ENCODE measurements at places on chromosomes 12 and 14. TPM values are rescaled to one million over a fixed set of nuclear protein-coding genes. Genes with fewer than 3 reads are reported as not detected.

DNA sequence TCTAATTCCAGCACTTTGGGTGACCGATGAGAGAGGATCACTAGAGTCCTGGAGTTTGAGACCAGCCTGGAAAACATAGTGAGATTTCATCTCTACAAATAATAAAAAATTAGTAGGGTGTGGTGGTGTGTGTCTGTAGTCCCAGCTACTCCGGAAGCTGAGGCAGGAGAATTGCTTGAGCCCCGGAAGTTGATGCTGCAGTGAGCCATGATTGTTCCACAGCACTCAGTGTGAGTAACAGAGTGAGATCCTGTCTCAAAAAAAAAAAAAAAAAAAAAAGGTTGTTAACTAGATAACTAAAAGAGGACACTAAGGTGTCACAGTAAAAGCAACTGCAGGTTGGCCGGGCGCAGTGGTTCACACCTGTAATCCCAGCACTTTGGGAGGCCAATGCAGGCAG, 121.3 kb upstream of the MAX start:
- DNase-seq: no peak

- no peak for DNase-seq
Measured at GRCh38 chr12:128521981-128522380, 255.0 kb downstream of the TMEM132C start.

DNA sequence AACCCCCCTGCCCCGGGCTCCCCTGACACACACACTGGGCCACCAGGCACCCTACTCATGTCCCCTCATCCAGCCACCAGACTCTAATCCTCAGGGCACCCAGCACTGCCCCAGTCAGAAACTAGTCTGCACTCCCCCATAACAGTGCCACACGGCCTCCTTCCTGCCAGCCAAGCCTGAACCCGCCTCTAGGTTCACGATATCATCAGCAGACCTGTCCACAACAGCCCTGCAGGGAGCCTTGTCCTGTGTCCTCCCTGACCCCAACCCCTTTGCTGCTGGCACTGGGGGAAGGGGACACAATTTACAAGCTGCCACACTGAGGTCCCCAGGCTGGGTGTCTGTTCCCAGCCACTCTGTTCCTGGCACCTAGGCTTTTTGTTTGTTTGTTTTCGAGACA, 33.6 kb downstream of the LTBP2 start:
- DNase-seq: no peak

- no peak for DNase-seq
Measured at GRCh38 chr12:52063082-52063924, 6.5 kb upstream of the ATG101 start.

DNA sequence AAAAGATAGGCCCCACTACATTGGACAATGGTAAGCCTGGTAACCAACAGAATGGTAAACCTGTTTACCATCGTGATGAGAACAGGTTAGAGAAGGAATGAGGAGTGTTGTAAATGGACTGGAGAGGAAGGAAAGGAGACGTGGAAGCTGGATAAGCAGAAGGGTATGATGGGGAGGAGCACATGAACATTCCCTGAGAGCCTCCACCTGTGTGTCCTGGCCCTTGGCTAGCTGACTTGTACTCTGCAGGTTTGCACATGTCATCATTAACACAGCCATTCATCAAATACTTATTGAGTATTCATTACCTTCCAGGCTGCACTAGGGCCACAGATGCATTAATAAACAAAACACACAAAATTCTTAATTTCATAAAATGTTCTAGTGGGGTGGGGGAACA, 4.3 kb upstream of the IL26 start:
- no peak for DNase-seq

DNA sequence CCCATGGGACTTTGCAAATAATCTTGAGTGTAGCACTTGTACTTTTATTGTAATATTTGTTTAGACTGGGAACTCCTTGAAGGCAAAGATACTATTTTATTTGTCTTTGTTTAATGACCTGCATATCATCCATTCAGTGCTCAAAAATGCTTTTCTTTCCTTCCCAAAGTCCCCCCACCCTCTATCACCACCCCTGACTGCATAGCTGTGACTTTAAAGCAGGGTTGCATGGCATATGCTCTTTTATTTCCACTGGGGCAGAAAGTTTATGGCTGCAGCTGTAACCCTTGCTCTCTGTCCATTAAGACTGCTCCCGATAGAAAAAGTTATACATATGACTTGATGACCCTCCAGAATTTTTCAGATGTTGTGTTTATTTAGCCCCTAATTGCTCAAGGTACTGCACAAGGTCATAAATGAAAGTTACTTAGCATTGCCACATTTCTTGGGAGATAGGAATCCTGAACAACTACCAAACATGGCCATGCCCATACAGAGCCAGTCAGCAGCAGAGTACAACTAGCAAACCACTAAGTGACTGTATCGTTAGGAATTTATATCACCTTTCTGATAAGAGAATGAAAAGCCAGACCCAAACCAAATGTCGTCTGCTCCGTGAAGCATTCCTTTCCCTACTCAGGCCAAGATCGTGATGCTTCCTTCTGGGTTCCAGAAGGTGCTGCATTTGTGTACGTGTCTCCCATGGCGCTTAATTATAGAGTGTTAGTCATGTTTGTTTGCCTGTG, 114.3 kb downstream of the DIP2B start:
- peak; percentile 94 for DNase-seq

DNA sequence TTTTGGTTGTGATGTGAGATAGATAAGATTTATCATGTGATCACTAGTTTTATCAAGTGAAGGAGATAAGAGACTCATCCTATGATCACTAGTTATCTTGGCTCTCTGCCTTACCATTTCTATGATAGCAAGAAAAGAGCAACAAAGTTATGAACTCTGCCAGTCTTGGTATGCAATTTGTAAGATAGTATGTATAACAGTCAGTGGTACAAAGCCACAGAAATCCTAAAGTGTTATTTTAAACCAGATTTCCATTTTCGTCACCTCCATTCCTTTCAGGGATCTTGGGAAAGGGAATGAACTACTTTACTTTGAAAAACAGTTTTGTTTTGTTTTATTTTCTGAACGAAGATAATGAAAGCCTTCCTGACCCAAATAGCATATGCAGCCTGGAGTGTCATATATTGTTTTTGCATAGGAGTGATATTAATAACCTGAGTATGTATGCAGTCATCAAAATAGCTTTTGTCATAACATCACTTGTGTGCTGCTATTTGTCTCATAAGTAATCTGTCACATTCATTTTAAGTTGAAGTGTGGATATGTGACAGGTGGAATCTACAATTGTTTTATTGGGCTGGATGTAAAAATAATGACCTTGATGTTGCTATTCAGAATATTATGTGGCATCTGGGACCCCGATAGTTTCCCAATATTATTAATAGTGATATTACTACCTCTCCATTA, 35.0 kb downstream of the FLRT2 start:
- DNase-seq: peak; percentile 22

DNA sequence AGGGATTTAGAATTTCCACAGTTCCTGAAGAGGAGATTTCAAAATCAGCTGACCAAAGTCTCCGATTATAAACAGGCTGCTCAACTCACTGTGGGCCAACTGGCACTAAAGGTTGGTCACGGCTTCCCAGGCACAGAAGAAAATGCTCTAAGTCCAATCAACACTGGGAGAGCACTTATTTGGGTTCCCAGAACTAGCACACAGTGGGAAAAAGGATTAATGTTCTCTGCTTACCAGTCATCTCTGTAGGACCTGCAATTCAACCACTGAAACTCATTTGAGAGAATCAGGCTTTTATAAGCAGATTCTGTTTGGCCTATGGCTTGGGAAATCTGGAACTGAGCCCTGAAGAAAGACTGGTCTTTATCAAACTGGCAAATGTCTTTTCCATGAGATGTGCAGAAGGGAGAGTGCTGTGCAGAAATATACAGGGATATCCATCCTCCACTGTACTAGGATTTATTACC, 49.4 kb downstream of the ABCC9 start:
- peak; percentile 11 for DNase-seq

- peak; percentile 53 for DNase-seq
Measured at GRCh38 chr12:28172434-28173030, 17.7 kb upstream of the CCDC91 start.

- DNase-seq: no peak
Measured at GRCh38 chr14:24988760-24989159, 61.2 kb downstream of the STXBP6 start.

- peak; percentile 87 for DNase-seq
Measured at GRCh38 chr12:124745891-124746570, 117.6 kb downstream of the SCARB1 start.

- DNase-seq: no peak
Measured at GRCh38 chr12:28222081-28222700, 31.9 kb downstream of the CCDC91 start.

GRCh38 chr14:105503296-105503640, 12.2 kb downstream of the TEDC1 start:
- no peak for DNase-seq

GRCh38 chr14:78292003-78292402, 121.8 kb downstream of the NRXN3 start:
- no peak for DNase-seq

DNA sequence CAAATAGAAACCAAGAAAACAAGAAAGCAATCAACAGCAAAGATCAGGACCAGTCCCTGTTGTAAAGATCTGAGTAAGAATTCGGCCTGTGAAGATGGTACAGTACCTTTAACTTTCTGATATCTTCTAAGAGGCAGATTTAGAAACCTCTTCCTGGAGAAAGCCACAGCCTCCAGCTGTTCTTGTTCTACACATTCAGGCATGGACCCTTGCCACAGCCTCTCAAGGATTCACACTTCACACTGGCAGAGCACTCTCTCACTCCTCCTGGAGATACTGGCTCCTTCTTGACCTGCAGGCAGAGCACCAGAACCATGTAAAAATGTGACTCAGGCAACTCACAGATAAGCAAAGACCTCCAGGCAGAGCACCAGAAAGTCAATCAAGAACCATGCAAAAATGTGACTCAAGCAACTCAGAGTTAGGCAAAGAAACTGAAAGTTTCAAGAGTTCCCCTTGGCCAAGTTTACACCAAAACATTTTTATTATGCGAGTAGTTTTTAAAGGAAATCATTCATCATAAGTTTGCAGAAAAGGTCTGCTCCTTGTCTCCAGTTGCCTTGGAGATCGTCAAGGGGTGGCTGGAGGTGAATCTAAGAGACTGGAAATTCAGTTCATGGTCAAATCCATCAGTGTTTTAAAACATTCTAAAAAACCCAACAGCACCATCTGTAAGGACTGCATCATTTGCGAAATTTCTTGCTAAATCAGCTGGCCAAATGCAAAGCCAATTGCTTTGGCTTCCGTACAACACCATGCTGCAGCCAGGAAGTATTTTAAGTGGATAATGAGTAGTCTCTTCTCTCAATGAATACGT, 119.3 kb upstream of the MDM1 start:
- DNase-seq: peak; percentile 93

DNA sequence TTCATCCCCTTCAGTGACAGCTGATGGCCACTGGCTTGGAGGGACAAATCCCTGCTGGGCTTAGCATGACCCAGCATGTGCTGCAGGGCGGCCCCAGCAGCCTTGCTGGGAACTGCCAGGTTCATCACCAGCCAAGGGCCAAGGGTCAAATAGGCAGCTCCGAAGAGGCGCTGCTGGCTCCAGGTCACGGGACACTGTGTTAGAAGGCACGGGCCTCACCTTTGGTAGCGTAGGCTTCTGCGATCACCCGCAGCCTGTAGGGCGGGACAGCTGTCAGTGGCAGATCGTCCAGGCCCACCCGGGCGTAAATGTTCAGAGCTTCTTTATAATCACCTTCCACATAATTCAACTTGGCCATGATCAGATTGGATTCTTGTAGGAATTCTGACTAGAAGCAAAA, 35.7 kb downstream of the TTC7B start:
- no peak for DNase-seq

GRCh38 chr12:3540387-3540990, 49.5 kb downstream of the PRMT8 start:
- no peak for DNase-seq

- no peak for DNase-seq
Measured at GRCh38 chr14:52253503-52253902, 14.0 kb upstream of the PTGDR start.

- no peak for DNase-seq
Measured at GRCh38 chr14:55329999-55330710, 58.9 kb downstream of the FBXO34 start.

GRCh38 chr12:108605000-108605689, 7.3 kb upstream of the TMEM119 start:
- peak; percentile 72 for DNase-seq

- no peak for DNase-seq
Measured at GRCh38 chr14:36900846-36901245, 239.2 kb downstream of the PAX9 start.

- no peak for DNase-seq
Measured at GRCh38 chr14:105204206-105204930, 23.3 kb upstream of the NUDT14 start.

GRCh38 chr12:11732023-11732422, 82.5 kb downstream of the ETV6 start:
- DNase-seq: no peak

DNA sequence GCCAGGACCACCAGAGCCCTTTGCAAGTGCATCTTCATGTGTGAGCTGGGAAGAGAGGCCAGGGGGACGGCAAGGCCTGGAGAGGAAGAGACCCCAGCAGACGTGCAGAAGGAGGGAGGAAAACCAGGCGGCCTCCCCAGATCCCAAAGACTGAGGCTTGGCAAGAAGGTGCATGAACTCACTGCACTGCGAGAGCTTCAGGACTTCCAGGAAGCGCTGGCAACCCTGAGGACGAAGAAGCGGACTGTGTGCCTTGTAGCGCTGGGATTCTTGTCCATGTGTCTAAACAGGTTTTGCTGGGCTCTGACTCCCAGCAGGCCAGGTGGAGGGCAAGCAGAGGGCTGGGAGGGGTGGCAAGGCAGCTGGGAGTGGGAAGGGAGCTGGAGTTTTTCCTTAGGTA, 939 bp downstream of the TGFB3 start:
- DNase-seq: peak; percentile 27

- no peak for DNase-seq
Measured at GRCh38 chr14:23066368-23066767, 9.0 kb upstream of the CDH24 start.

DNA sequence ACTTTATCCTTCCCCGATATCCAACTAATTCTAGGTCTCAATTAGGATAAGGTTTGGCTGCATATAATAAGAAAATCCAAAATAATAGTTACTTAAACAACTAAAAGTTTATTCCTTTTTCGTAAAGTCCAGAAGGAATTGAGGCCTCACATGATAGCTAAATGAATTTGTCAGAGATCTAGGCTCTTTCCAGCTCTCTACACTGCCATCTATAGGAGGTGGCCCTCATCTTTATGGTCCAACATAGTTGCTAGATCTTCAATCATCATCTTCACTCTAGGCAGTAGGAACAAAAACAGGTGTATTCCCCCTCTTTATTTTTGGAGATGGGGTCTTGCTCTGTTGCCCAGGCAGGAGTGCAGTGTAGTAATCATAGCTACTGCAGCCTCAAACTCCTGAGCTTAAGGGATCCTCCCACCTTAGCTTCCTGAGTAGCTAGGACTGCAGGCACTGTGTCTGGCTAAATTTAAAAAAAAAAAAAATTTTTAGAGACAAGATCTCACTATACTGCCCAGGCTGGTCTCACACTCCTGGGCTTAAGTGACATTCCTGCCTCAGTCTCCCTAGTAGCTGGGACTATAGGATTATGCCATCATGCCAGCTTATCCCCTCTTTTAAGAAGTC, 46.5 kb upstream of the SAV1 start:
- peak; percentile 57 for DNase-seq

Gene KLHL33
- 0.43 TPM for total RNA-seq

Gene PLEKHD1
- not detected for total RNA-seq

Gene DLGAP5
- total RNA-seq: 17.4 TPM

Gene TPCN1
- 25.9 TPM for total RNA-seq

Gene RFX4
- not detected for total RNA-seq

Gene SDS
- total RNA-seq: not detected

Gene GARIN6
- total RNA-seq: not detected

Gene FOXN4
- not detected for total RNA-seq

Gene KLRD1
- total RNA-seq: under 0.01 TPM

Gene CLEC14A
- total RNA-seq: 2.3 TPM

Gene KIF5A
- 1.3 TPM for total RNA-seq

Gene EXOC3L4
- total RNA-seq: under 0.01 TPM

Gene KRT86
- total RNA-seq: under 0.01 TPM

Gene GPD1
- under 0.01 TPM for total RNA-seq
